HT-29 (cell line): ENCODE measurements at places on chromosomes 7 and 10.

GRCh38 chr7:391411-391951, 101.5 kb downstream of the FOXL3 start:
- no peak for DNase-seq

GRCh38 chr7:38679419-38679818, 48.2 kb upstream of the AMPH start:
- DNase-seq: no peak

DNA sequence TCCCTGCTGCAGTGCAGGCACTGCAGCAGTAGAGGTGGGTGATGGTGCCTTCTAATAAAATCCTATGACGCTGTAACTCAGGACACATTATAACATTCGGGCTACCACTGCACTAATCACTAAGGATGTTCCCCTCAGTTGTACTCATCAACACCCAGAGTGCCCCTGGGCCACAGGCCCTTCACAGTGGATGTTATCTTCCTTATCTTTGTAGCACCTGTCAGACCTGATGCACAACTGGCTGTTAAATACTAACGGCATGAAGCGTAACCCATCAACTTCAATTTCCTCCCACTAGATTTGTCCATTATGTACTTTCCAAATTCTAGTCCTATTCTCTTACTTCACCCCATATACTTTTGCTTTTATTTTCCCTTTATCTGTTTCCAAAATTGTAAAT, 66.3 kb downstream of the PARD3 start:
- no peak for DNase-seq

DNA sequence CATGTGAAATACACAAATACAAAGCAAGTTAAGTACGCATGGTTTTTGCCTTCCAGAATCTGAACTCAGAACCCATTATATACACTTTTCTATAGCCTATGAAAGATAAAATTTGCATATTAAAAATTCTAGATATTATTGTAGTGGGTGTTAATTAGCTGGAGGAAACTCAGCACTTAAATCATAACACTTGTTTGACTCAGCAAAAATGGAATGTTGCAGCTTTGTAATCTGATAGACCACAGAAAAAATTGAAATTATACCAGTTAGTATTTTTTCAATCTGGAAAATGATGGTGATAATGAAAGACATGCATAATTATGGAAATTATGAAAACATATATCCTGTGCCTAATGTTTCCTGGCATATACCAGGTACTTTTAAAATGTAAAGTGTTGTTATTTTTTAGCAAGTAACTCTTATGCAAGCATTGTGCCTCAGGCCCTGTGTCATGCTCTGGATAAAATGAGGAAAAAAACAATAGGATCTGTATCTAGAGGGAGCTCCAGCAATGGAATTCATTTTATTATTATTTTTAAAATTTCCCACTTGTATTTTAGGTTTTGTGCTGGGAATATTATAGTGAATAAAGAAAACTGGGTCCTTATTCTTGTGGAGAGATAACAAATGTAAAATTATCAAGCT, 490.4 kb upstream of the SEMA3A start:
- no peak for DNase-seq

GRCh38 chr10:61878740-61879068, 22.8 kb upstream of the ARID5B start:
- no peak for DNase-seq

GRCh38 chr10:117322260-117322659, 53.0 kb downstream of the PDZD8 start:
- no peak for DNase-seq

DNA sequence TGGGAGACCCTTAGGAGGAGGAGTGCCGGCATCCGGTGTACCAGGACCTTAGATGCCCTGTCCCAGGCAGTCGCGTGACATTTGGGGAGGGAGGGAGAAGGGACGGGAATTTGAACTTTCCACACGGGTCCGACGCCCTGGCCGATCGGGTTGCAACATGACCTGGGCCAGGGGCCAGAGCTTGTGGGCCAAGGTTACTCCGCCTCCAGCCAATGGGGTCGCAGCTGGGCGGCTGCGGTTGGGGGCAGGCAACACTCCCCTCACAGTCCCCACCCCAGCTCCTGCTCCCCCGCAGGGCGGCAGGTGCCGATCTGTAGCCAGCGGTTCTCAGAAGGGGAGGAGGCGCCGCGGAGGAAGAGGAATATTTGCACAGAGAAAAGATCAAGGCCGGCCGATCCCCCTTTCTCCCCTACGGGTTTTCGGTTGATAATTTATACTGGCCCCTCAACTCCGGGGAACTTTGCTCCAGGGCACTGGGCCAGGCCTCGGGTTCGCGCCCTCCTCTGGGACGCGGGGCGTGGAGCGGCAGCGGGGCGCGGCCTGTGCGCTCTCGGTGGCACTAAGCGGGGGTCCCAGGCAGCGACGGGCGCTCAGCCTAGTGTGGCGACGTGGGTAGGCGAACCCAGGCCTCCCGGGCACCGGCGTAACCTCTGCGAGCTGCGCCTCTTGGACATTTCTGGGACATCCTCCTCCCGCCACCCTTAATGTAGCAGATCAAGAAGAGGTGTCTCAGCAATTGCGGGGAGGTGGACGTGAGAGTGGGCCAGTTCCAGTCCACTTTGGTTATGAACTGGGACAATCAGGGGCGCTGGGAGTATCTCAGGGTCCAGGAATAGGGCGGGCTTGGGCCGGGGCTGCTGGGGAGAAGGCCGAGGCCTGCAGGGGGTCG, 1.2 kb downstream of the MLXIPL start:
- DNase-seq: no peak

DNA sequence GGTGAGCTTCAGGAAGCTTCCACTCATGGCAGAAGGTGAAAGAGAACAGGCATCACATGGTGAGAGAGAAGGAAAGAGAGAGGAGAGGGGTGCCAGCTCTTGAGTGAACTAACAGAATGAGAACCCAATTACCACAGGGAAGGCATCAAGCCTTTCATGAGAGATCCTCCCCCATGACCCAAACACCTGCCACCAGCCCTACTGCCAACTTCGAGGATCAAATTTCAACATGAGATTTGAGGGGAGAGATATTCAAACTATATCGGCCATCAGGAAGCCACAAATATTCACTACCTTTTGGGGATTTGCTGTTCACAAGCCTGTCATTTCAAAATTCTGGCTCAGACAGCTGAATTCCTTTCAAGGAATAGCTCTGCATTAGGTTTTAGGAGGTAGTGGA, 39.9 kb upstream of the SMNDC1 start:
- DNase-seq: no peak

- DNase-seq: no peak
Measured at GRCh38 chr7:124310934-124311390, 278.1 kb upstream of the TMEM229A start.
